ENCODE measurements at places on chromosomes 7 and 10. TPM values are rescaled to one million over a fixed set of nuclear protein-coding genes. Genes with fewer than 3 reads are reported as not detected.

Gene SEPTIN7
- 80.4 TPM for total RNA-seq

DNA sequence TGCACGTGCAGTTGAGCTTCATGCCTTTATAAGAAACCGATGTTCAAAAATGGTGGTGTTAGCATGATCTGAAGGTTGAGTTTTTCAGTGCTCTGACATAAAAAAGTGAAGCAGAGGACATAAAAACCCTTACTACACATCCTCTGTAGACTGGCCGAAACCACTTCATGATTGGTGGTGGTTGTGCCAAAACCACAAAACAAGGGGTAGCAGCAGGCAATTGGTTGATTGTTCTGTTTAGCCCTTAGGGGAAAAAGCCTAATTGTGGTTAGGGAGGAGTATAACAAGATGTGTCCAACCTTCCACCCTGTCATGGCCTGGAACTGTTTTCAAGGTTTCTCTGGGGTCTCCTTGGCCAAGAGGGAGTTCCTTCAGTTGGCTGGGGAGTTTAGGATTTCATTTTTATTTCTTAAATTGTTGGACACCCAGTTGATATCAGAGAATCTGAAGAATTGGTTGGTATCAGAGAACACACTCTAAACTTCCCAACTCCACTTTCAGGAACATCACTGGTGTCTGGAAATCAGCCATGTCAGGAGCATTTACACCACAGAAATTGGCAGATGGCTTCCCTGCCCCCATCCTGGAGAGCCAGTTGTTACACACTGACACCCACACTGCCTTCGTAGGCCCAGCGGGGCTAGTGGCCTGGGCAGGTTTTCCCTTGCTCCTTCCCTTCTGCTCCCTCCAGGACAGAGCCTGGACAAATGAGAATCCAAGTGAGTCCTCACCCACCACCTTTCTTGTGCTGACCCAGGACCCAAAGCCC, 18.8 kb downstream of the MRPS24 start:
- no peak for DNase-seq

Gene IQUB
- 0.20 TPM for total RNA-seq

DNA sequence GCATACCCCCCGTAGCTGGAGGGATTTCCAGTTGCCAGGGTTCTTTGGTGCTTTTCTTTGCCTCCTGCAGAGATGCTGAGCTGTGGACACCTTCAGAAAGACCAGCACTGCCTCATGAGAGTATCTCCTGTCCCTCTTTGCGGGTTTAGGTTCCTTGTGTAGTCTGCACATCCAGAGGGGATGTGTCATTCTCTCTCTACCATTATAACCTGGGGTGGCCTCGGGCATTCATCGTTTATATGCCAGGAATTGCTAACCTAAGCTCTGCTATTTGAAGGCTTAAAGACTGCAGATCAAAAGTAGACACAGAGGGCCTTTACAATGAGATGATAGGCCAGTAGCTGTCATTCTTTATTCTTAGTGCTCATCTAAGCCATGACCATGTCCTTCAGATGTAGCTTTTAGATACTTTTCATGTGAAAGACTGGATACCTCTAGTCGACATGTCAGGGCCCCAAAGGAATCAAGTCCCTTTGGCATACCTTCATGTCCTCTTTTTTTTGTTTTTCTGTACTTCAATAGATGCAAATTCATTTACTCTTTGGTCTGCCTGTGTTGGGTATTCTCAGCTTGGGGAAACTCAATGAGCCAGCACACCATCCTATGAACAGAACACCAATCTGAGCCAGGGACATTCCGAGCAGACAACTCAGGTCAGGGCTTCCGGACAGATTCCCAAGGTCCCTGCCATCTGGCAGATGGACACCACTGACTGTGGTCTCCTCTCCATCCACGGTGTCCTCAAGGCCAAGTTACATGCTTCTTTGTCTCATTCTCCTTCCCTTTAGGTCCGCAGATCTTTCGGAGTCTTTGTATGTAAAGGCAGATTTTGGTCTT, 129.3 kb downstream of the NRF1 start:
- no peak for DNase-seq
